Fibroblast of gingiva (primary cell): ENCODE measurements at places on chromosomes 5 and 9.

- DNase-seq: no peak
Measured at GRCh38 chr5:124289130-124289529, 457.3 kb downstream of the ZNF608 start.

DNA sequence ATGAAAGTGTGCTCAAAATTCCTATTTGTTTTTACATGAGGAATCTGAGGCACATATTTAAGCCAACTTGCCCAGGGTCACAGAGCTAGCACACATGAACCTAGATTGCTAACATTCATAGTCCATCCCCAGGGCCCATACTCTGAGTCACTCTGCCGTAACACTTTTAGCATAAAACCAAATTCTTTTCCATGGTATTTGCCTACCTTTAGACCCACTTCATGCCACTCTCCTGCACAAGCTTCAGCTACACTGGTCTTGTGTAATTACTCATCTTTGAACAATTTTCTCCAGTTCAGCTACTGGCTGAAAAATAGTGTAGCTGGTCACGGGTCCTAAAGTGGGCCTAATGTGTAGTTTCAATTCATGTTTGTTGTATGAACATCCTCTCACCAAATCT, 200.7 kb downstream of the SLC12A2 start:
- DNase-seq: no peak

- DNase-seq: no peak
Measured at GRCh38 chr5:135741040-135741439, 93.4 kb upstream of the SLC25A48 start.

DNA sequence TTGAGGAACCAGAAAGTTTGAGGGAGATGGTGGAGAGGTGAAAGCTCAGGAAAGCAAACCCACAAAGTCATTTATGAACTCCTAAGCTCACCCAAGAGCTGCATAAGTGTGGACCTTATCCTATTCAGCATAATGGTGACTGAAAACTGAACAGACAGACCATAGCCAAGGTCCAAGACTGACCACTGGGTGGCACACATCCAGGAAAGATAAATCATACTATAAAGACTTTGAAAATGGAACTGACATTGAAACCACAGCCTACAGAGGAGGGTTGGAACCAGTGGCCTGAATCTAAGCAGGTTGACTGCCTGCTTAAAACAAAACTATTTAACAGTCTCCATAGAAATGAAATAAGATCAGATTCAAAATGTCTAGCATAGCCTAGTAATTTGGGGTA, 121.0 kb upstream of the RGS7BP start:
- DNase-seq: no peak

GRCh38 chr9:98992107-98992884, 48.6 kb downstream of the COL15A1 start:
- DNase-seq: no peak

GRCh38 chr5:170228762-170229435, 3.9 kb upstream of the C5orf58 start:
- no peak for DNase-seq

GRCh38 chr9:36597412-36598178, 24.9 kb downstream of the MELK start:
- DNase-seq: peak; percentile 69

GRCh38 chr9:89097219-89097618, 81.4 kb downstream of the SHC3 start:
- no peak for DNase-seq

GRCh38 chr9:130058887-130059286, 5.2 kb downstream of the GPR107 start:
- DNase-seq: no peak

- DNase-seq: no peak
Measured at GRCh38 chr9:38212016-38212415, 143.0 kb upstream of the SHB start.

DNA sequence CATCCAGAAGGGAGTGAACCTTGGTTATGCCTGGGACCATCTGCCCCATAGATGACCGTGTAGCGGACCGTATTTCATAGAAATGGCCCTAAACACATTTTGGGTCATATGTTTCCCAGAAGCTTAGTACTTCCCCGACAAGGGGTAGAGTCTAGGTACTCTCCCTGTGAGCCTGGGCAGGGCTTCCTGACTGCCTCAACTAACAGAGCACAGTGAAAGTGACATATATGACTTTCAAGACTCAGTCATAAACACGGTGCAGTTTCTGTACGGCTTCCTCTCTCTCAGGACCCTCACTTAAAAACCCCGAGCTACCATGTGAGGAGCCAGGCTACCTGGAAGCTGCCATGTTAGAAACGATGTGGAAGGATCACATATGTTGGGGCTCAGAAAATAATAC, 20.9 kb downstream of the C9orf57 start:
- no peak for DNase-seq

DNA sequence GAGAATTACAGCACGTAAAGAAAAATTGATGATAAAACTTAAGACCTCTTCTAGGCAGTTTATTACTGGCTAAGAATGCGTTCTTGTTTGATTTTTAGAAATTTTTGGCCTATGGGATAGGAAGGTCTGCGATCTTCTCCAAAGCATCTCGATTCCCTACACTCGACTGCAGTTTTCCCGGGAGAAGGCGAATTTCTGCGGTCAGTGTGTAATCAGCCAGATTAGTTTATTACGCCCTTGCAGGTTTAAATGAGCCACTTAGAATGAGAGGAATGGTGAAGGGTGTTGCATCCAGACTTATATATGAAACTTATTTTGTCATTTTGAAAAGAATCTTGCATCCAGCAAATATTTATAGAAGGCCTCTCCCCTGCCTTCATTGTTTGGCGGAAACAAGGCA, 1.2 kb downstream of the MTAP start:
- DNase-seq: no peak

GRCh38 chr5:153824909-153825308, 213.8 kb downstream of the FAM114A2 start:
- no peak for DNase-seq

DNA sequence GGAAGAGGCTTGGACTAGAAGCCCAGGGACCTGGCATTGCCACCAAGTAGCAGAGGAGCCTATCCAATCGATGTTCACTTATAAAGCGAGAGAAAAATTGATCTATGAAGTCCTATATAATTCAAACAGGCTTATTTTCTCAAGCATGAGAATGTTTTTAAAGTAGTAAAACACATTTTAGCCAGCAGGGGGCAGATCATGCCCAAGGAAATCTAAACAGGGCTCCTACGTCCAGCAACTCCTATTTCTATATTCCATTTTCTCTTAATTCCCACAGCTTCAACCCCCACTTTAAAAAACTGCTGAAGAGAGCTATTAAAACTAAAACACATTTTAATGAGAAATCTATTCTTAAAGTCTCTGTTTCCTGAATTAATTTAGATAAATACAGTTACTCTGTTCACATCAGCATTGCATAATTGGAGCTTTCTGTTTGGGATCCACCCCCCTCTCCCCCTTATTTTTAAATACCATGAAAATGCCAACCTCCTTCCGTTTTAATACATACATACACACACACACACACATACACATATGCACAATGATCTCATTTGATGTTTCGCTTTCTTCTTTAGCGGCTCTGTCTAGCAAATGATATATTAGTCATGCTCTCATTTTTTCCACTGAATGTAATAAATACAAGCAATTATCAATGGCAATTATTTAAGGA, 144.9 kb downstream of the MYO10 start:
- DNase-seq: peak; percentile 52

- DNase-seq: peak; percentile 15
Measured at GRCh38 chr5:40367255-40367654, 312.5 kb upstream of the PTGER4 start.

GRCh38 chr5:180086816-180087399, 15.3 kb upstream of the RNF130 start:
- no peak for DNase-seq

DNA sequence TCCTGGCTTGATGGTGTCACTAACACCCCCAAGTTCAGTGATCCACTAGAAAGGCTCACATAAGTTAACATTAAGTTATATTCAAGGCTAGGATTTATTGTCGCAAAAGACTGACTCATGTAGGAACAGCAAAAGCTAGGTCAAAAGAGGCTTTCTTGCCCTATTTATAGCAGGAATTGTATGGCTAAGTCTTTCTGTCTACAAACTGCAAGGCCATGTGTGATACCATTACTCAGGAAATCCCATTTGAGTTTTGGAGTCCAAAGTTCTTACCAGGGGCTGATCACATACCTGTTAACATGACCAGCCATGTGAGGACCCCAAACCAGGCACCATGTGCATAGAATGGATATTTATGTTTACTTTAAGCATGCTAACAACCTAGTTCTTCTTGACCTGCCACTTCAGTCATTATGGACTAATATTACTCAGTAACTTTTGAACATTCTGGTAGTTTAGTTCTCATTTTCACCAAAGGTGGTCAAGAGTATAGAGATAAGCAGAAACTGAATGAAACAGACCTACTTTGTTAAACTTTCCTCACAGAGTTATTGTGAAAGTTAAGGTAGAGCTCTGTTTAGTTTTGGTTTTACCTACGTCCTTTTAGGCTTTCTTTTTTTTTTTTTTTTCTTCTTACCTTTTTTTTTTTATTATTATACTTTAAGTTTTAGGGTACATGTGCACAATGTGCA, 281.1 kb downstream of the FER start:
- DNase-seq: no peak

- no peak for DNase-seq
Measured at GRCh38 chr5:39353717-39354399, 10.4 kb downstream of the C9 start.

DNA sequence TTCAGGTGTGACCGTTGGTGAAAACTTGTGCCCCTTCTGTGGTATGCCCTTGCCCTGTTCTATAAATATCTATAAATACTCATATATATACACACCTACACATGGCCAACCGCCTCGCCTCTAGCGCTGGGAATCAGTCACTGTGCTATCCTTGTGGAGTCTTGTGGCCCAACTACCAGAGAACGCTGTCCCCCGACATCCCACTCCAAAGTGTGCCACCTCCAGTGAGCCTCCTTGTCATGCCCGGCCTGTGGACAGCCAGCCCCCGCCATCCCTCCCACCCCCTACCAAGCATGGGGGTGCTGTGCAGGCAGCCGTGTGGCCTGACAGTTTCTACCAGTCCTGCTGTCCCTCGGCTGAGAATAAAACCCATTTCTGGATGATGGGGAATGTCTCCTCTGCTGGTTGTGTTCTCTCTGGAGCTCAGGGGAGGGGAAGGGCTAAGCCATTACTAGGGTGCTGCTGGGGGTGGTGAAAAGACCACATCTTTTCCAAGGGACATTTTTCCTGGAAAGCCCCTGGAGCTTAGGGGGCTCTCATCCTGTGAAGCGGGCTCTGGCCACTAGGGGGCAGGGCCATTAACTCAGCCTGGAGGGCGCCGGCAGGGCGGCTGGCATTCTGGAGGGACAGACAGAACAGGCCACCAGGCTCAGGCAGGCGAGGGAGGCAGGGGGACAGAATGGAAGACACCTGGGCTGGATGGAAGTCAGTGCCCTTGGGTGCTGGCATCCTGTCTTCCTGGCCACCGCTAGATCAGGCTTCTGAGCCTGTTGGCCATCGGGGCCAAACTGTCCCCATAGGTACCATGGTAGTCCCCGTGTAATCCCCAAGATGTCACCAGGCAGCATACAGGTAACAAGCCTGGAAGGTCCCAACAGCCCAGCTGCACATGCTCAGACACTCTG, 20.7 kb downstream of the GOLGA2 start:
- DNase-seq: peak; percentile 43

DNA sequence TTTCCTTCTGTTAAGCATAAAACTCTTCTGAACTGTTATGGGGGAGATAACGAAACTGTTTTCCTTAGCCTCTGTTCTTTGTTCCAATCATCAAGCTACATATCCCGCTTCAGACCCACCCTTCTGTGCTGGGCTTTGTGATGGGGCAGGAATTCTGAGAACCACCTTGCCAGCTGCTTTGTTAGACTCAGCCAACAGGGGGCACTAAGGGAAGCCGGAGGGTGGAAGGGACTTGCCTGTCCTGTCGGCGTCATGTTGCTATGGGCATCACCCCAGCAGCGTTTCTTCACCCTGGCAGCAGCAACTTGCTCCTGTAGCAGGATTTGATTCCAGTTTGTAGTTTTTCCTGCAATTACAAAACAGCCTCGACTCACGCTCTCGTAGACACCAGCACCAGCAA, 169.1 kb downstream of the CAAP1 start:
- DNase-seq: peak; percentile 27

- DNase-seq: no peak
Measured at GRCh38 chr5:100270023-100270771, 265.0 kb upstream of the FAM174A start.

DNA sequence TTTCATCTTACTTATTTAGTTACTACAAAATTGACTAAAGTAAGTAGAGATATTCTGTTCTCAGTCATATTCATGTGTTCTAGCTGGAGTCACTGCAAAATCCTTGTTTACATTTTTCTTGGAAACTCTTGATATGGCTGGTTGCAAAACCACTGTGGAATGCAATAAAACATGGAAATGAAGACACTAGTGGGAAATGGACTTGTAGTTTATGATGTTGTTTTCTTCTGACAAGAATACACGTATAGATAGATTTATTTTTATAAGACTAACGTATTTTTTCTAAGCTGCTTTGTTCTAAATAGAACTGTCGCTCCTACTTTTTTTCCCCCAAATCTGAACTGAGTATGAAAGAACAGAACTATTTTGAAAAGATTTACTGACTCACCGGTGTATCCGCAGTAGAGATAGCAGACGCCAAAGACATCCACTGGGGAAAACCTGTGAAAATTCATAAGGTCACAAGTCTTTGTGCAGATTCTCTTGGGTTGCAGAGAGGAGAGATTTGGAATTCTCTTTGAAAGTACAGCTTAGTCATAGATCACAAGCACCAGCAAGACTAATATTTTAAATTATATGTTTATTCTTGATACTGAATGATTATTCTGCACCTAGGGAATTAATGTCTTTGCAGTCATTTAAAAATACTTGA, 119.6 kb upstream of the TAF11L2 start:
- peak; percentile 61 for DNase-seq

- DNase-seq: no peak
Measured at GRCh38 chr5:107885601-107886000, 214.9 kb upstream of the EFNA5 start.

- peak; percentile 91 for DNase-seq
Measured at GRCh38 chr5:132506094-132506692, 15.6 kb upstream of the IRF1 start.

DNA sequence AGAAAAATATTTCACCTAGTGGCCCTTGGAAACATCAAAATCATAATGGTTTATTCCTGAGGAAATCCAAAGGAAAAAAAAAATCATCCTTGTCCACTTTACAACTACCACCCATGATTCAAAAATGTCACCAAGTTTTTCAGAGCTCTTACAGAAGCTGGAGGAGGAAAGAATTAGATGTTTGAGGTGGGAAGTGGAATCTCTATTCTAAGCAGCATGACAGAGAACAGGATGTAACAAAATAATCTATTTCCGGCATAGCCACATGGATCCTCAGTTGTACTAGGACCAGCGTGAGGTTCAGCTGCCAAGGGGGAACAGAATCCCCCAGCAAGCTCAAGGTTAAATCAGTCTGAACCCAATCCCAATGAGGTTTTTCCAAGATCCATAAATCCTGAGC, 40.2 kb downstream of the FBXW11 start:
- no peak for DNase-seq

DNA sequence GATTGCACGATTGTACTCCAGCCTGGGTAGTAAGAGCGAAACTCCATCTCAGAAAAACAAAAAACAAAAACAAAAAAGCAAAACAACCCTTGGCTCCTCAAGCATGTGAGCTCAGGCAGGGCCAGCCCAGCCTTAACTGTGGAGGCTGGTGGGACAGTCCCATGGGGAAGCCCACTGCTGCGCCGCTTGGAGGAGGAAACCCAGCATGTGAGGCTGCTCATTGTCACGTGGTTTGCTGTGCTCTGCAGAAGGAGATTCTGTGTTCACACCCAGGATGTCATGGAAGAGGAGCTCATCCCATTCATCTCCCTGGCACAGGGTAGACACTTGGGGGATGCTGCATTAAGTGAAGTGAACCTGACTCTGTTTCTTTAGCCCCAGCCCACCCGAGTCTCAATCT, 4.0 kb downstream of the ZBED3 start:
- no peak for DNase-seq

- no peak for DNase-seq
Measured at GRCh38 chr9:137749511-137749910, 128.1 kb upstream of the CACNA1B start.
